ENCODE measurements at places on chromosomes 2 and 18. TPM values are rescaled to one million over a fixed set of nuclear protein-coding genes. Genes with fewer than 3 reads are reported as not detected.

DNA sequence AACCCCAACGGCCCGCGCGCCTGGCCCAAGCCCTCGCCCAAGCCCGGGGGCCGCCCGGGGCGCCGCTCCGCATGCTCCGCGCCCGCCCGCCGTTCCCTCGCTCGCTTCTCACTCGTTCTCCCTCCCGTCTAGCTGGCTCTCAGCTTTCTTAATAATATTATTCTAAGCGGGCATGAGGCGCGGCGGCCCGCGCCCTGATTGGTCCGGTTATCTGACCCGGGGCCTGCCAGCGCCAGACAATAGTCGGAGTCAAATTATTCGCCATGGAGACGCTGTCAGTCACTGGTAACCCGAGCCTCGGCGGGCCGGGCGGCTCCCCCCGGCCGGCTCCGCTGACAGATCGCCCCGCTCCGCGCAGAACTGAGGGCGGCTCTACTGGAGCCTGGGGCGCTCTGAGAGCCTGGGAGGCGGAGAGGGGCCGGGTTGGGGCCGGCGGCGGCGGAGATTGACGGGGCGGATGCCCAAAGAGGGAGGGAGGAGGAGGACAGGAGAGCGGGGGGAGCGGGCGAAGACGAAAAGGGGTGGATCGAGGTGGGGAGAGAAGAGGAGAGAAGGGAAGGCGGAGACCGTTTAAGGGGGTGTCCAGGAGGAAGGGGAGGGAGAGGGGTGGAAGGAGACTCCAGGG, at the start of gene SIX2:
Gene SIX2 (minus strand): TSS at position 150 of the 625 bp plus-strand sequence. CDS start 342 bp downstream, outside the sequence.
- H3K4me1 ChIP-seq: peaks cover 6% of the 10 kb centered on the region
- peaks cover 72% of the 10 kb centered on the region for H3K27me3 ChIP-seq
- no peaks in the 10 kb centered on the region for H3K36me3 ChIP-seq
- peak; percentile 84 for DNase-seq
- H3K27ac ChIP-seq: peak within 1 kb of the TSS; percentile 54

- H3K4me1 ChIP-seq: no peaks in the 10 kb centered on the region
- no peaks in the 10 kb centered on the region for H3K27me3 ChIP-seq
- peak overlapping the region; percentile 85 for H3K27ac ChIP-seq
- DNase-seq: no peak
- H3K36me3 ChIP-seq: no peaks in the 10 kb centered on the region
Measured at GRCh38 chr2:45674035-45674816, 22.8 kb downstream of the PRKCE start.

Gene SCG2
- 0.66 TPM for total RNA-seq

DNA sequence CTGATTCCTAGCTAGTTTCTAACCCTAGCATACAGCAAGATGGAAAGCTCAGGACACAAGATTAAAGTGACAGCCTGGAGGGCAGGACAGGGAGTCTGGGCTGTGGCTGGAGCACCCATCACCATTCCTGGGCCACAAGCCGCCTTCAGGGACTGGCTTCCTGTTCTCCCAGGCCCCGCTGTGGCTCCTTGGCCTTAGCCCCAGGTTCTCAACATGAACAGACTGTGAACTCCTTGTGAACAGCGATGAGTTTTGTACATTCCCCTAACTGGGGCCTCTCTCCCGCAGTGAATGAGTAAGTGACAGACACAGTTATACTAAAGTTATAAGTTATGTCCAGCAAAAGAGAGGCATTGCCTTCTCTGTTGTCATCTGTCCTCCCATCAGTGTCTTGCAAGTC, 35.9 kb upstream of the SLC14A1 start:
- H3K4me3 ChIP-seq: no peak overlapping the region
- no peaks in the 10 kb centered on the region for H3K27me3 ChIP-seq
- no peaks in the 10 kb centered on the region for H3K4me1 ChIP-seq
- no peaks in the 10 kb centered on the region for H3K36me3 ChIP-seq

- no peaks in the 10 kb centered on the region for H3K36me3 ChIP-seq
- peak overlapping the region; percentile 97 for H3K27ac ChIP-seq
- DNase-seq: no peak
Measured at GRCh38 chr2:85257359-85257969, 70.3 kb downstream of the TGOLN2 start.

- no peak overlapping the region for H3K4me3 ChIP-seq
- no peaks in the 10 kb centered on the region for H3K36me3 ChIP-seq
- H3K27me3 ChIP-seq: no peaks in the 10 kb centered on the region
- H3K4me1 ChIP-seq: no peaks in the 10 kb centered on the region
- H3K27ac ChIP-seq: no peak overlapping the region
Measured at GRCh38 chr18:34023471-34023870, 201.2 kb downstream of the NOL4 start.

Measured in breast epithelium (tissue), 4 donors.